ENCODE measurements at places on chromosomes 6 and 20.

- no peak for DNase-seq
These were observed 1285.6 kb upstream of the EYS start for GRCh38 chr6:66992660-66993059.

GRCh38 chr6:62819640-62820039 is 391.6 kb upstream of the FKBP1C start:
- DNase-seq: no peak

- peak; percentile 38 for DNase-seq
These were observed 2.0 kb upstream of the MICA start for GRCh38 chr6:31401403-31401802.

DNA sequence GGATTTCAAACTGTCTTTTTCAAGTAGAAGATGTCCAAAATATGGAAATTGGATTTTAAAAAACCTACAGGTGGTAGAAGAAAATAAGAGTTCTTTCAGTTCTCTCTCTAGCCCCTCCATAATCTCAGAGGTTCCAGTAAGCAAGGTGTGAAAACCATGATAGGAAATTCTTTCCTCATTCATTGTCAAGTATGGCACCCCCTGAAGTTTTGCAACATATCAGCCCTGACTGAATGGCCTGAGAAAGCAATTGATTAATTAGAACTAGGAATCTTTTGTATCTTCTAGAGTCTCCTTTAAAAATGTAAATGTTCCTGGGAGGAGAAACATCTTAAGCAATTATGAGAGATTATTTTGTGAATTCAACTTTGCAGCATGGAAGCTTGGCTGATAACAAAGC is 198.7 kb upstream of the STXBP5 start:
- DNase-seq: no peak

- no peak for DNase-seq
These were observed 348.3 kb upstream of the RSPO3 start for GRCh38 chr6:126770176-126770575.

- DNase-seq: no peak
These were observed 1.1 kb downstream of the CLPSL2 start for GRCh38 chr6:35777356-35778102.

DNA sequence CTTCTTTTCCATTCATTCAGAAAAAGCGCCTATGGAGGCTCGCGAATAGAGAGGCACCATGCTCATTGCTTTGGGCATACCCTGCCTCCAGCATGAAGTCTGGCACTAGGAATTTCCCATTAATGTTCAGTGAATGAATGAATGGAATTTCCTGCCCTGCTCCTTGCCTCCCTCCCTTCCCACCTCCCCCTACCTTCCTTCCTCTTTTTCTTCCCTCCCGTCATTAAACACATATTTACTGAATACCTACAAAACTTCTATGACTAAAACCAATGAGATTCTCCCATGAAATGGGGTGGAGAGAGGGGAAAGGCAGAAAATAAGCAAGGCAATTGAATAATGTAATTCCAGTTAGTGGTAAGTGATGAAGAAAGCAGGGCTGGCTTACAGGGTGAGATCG is 213.8 kb upstream of the AGPAT4 start:
- DNase-seq: no peak

GRCh38 chr20:20561841-20562240 is 150.6 kb downstream of the RALGAPA2 start:
- DNase-seq: no peak

- DNase-seq: no peak
These were observed 313.9 kb downstream of the THBS2 start for GRCh38 chr6:168939796-168940195.

DNA sequence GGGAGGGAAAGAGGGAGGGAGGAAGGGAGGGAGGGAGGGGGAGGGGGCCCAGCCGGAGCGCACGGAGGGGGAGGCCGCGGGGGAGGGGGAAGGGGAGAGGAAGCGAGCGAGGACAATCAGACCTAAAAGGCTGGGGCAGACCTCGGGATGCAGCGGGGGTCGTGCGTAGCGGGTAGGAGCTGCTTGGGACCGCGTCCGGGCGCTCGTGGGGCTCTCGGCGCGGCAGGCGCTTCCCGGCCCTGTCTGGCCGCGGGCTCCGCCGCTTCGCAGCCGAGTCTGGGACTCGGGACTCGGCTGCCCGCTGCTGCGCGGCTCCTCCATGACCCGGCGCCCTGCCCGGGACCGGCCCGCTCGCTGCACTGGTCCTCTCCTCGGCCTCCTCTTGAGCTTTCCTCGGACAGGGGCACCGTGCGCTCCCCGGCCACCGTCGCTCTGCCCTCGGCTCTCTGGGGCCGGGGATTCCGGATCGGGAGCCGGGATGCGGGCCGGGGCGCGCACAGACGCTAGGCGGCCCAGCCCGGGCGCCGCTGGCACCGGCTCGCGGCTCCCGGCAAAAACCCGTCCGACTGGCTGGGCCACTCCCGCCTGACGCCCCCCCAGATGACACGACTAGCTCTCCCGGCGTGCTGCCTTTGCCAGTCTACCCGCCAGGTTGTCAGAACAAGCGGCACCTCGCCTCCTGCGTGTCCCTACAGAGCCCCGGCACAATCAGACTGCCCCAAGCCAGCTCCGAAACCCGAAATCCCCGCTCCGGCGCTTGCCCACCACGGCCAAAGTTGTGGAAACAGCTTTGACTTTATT is 2.2 kb downstream of the TFAP2A start:
- peak; percentile 77 for DNase-seq

DNA sequence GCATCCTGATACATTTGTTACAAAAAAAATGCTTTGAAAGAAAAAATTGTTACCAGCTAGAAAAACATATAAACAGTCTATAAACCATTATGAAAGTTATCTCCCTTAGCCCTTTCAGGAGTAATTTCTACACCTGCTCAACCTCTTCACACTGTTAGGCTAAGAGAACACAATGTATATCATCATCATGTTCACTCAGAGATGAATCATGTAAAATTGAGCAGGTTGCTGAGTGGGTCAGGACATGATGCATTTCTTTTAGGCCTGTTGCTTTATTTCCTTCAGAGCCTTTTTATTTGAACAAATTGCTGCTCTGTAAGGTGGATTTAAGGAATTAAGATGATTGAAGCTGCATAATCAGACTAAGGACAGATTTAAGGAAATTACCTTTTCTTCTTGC is 531.3 kb upstream of the MAN1A1 start:
- DNase-seq: no peak

GRCh38 chr6:119447921-119448320 is 98.4 kb upstream of the MAN1A1 start:
- DNase-seq: no peak

DNA sequence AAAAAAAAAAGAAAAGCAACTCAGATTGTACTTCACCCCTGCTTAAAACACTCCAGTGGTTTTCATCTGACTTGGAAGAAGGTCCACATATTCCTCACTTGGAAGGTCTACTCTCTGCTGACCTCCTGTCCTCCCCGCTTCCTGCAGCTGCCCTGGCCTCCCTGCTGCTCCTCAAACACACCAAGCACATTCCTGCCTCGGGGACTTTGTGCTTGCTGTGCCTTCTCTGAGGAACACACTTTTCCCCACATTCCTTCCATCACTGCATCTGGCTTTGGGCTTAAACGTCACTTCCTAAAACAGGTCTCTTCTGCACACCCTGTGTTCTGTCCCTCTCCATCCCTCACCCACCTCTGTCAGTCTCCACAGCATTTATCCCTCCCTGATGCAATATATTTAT is 4.9 kb upstream of the PDYN start:
- no peak for DNase-seq

Data from T1000 (cell line).